ENCODE measurements at places on chromosomes 4 and X.

DNA sequence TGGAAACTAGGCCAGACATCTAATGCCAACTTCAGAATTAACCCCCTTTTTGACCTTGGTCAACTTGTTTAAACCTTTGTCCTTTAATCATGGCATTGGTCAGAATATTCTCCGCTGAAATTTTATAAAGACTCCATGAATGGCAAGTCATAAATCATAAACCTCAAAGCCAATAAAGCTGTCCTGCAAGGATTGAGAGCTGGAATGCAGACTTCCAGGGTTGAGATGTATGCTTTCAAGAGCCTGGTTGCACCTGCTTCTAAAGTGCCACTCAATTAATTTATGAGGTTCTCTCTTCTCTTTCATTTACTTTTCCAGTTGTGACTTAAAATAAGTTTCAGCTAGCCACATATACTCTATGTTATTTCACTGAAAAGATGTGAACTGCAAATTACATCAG lies 136.2 kb upstream of the HCCS start:
- DNase-seq, result no peak

DNA sequence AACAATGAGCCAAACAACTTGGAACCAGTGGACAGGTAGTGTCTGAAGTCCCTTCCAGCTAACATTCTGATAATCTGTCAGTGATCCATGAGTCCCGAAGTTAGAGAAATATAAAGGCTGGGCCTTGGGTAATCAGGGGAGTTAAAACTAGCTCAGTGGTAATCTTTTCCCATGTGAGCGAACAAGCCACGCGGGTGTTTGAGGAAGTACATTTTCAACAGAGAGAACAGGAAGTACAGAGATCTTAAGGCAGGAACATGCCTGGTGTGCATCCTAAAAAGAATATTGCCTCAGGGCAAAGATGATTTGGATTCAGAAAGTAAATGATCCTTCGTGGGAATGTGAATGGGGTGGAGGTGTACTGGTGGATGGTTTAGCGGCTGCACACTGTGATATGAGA lies 42.9 kb downstream of the FNIP2 start:
- DNase-seq, result no peak

DNA sequence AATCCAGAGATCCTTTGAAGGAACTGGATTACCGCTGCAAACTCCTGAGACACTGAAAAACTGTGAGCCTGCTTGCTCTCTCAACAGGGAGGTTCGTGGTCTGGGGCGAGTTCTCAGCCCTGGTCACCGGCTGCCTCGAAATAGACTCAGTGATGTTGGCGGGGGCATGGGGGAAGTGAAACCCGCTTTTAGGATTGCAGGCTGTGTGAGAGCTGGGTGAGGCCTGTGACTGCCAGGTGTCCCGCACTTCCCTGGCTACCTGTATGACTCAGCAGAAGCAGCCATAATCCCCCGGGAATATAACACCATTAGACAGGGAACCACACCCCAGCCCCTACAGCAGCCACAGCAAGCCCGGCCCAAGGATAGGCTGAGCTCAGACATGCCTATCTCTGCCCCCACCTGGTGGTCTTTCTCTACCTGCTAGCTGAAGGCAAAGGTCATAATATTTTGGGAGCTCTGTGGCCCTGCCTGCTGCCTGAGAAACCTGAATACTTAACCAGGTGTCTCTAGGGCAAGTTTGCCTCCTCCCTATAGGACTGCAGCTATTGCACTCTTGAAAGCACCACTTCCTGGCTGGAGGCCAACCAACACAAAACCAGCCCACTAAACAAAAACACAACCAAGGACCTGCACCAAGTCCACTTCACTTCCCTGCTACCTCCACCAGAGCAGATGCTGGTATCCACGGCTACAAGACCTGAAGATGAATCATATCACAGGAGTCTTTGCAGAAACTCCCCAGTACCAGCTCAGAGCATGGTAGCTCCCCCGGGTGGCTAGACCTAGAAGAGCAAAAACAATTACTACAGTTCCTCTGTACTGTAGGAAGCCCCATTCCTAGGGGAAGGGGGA lies 202.0 kb downstream of the RRAGB start:
- DNase-seq, result no peak

DNA sequence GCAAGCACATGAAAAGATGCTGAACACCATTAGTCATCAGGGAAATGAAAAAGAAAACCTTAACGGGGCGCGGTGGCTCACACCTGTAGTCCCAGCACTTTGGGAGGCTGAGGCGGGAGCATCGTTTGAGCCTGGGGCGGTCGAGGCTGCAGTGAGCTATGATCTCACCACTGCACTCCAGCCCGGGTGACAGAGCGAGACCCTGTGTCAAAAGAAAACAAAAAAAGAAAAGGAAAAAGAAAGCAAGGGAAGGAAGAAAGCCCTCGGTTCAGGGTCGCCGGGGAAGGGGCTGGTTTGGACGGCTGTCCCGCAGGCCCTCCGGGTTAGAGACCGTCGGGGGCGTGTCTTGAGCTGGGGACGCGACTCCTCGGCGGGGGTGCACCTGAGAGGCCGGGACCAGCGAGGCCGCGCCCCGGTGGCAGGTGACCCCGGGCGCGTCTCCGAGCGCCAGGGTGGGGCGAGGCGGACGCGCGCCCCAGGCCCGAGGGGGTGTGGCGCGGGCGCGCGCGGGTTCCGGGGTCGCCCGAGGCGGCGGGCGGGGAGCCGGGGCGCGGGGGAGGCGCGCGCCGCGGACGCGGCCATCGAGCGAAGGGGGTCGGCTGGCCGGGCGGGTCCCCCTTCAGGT lies 478 bp upstream of the PLXNA3 start:
- DNase-seq, result no peak

GRCh38 chrX:51395810-51396728 lies 63.4 kb downstream of the NUDT10 start:
- no peak for DNase-seq
